ENCODE measurements at places on chromosomes 7 and 10. TPM values are rescaled to one million over a fixed set of nuclear protein-coding genes. Genes with fewer than 3 reads are reported as not detected.
A peak's percentile ranks its signal among the peaks of the same experiment; 100 is the strongest.

The IL15RA gene
- 18.0 TPM for total RNA-seq

GRCh38 chr10:114173603-114173920, 441 bp downstream of the CCDC186 start:
- DNase-seq = no peak

DNA sequence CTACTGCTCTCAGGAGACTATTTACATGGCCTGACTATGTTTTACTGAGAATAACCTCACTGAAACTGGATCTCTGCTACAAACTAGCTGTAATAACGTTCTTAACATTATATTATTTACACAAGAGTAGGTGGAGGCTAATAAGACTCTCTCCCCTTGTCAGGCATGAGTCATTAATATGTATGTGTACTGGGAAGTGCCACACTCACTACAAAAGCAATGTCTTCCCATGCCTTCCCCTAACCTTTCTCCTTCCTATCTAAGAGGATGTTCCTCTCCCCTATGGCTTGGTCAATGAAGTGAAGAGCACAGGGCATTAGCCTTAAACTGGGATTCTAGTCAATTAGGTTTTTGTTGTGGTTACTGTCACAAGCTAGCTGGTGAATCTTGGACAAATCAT, 147.9 kb downstream of the DGKB start:
- peak; percentile 68 for DNase-seq

The SND1 gene
- total RNA-seq = 165 TPM

DNA sequence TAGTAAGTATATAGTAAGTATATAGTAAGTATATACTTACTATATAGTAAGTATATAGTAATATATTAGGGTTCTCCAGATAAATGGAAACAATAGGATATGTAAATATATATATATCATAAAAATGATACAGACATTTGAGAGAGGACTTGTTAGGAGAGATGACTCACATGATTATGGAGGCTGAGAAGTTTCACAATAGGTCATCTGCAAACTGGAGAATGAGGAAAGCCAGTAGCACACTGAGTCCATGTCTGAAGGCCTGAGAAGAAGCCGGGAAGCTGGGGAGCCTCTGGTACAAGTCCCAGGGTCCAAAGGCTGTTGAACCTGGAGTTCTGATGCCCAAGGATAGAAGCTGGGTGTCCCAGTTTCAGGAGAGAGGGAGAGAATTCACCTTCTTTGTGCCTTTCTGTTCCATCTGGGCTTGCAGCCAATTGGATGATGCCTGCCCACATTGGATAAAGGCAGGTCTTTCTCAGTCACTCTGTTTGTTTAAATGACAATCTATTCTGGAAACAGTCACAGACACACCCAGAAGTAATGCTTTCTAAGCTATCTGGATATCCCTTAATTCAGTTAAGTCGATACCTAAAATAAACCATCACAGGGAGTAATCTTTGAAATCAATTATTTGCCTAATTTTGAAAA, 205.5 kb upstream of the CDC14C start:
- no peak for DNase-seq

DNA sequence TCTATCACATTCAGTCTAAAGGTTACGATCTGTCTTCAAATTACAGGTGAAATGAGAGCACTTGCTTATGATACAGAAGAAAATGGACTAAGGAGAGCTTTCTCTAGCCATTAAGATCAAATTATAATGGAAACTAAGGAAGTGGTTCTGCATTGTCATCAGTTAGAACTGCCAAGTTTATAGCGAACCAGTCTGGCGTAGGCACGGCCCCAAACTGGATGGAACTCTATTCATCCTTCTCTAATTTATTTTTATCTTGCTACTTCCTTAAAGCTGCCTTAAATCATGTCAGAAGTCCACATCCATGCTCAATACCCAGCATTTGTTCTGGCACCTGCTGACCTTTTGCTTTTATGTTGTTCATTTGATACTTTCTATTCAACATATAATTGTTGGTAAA, 63.7 kb upstream of the APBB1IP start:
- no peak for DNase-seq

The TAX1BP1 gene
- total RNA-seq = 52.8 TPM

- no peak for DNase-seq
These were observed 16.6 kb downstream of the PAXIP1 start for GRCh38 chr7:154986200-154986945.

DNA sequence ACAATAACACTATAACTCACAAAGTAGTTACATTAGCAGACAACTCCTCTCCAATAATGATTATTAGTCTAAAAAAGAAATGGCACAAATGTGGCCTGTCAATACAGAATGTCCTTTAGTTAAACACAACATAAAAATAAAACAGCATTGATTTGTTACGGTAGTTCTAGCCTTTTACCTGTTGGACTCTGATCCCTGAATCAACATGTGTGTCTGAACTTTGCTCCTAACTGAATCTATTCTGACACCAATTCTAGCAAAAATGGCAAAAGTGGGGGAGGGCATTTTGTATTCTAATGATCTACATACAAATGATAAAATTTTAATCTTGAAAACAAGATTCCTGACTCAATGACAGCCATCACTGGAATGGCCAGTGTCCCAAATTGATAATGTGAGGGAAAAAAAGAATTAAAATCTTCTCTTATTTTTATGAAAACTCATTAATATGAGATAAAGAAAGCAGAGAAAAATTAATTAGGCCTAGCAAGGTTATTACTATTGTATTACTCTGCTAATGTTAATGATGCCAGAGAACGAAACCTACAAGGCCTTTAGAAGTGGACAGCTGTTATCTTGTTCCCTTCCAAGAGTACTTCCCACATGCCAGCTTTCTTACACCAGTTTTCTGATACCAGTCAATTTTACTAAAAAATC, 30.2 kb downstream of the FRA10AC1 start:
- DNase-seq = no peak

The CCL24 gene
- total RNA-seq = not detected

GRCh38 chr10:31041011-31041410, 9.3 kb upstream of the ZNF438 start:
- DNase-seq = no peak

The UNC5B gene
- total RNA-seq = 18.1 TPM

The TSPAN15 gene
- 65.1 TPM for total RNA-seq

- no peak for DNase-seq
These were observed 47.6 kb upstream of the FMC1 start for GRCh38 chr7:139293534-139293933.

GRCh38 chr7:111364413-111364812, 197.9 kb downstream of the IMMP2L start:
- no peak for DNase-seq

DNA sequence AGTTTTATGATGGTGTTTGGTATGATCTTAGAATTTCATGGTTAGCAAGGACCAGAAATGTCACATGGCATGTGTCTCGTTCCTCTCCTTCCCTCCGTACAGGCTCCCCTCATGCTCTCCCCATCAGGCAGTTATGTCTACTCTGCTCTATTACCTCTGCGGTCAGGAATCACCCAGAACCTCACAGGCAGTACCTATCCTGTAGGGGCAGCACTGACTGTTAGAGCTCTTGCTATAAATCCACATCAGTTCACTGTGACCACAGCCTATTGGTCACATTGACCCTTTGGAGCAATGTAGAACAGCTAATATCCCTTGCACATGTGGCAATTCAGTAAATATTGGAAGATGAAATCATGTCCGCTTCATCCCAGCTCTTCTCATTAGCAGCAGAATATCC, 151.8 kb downstream of the WNT2 start:
- DNase-seq = no peak

GRCh38 chr7:8536431-8536830, 103.0 kb downstream of the NXPH1 start:
- no peak for DNase-seq

The IQUB gene
- total RNA-seq = 0.13 TPM

DNA sequence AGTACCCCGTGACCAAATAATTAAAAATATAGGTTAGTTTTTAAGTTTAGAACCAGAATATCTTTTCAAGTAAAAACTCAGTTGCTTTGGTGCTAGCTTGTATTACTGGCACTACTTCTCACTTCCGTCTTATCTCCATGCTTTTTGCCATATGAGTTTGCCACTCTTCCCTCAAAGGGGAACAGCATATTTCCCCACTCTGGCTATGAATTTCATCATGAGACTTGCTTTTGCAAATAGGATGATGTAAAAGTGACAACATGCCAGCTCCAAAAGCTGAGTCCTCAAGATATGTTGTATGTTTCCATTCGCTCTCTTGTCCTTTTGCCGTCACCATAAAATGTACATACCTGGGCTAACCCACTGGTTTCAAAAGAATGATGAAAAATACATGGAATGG, 178.1 kb upstream of the SEMA3A start:
- DNase-seq = no peak

The CUTC gene
- total RNA-seq = 19.8 TPM

DNA sequence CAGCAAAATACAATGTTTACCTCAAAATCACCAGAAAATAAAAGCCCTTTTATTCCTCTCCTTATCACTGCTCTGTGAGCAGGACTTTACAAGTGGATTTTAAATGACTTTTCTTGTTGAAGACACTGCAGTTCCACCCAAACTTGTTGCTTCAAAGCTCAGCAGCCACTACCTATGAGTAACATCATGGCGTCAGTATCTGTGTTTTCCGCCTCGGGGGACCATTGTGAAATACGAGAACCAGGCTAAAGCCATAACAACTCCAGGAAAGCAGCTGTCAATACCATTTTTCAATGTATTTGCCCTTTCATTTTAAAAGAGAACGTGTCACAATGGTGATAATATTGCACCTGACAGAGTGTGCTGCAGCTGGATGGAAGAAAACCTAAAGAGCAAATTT, 284.0 kb upstream of the RNF32 start:
- DNase-seq = no peak

DNA sequence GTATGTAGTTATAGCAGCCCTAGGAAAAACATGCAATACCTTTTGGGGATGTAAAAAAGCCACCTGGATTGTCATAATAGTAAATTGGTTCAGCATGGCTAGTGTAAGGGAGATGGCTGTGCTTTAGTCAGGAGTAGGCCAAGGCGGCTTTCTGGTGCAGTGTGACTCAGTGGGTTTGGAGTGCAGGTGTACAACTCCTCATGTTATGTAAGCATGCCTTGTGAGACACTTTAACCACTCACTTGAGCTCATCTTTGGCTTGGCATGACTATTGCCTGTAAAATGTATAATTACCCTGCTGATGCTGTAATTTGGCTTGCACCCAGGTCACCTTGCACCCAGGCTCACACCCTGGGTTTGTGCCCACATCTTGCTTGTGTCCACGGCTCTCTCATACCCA, 239.2 kb upstream of the GLI3 start:
- no peak for DNase-seq

GRCh38 chr7:131529179-131529578, 27.2 kb downstream of the PODXL start:
- peak; percentile 67 for DNase-seq

DNA sequence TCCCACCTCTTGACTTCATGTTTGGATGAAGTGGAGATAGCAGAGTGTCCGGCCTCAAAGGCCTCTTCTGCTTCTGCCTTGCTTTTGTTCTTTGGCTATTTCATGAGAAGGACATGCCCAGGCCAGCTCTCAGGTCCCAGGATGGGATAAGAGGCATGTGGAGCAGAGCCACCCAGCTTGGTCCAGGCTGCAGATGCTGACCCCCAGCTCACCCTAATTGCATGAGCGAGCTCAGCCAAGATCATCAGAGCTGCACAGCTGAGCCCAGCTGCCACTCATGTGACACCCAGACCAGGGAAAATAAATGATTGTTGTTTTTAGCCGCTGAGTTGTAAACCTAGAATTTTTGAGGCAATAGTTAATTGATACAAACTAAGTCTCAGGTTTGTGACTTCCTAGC, 230.0 kb downstream of the PHF14 start:
- DNase-seq = no peak

Measured in dermis microvascular lymphatic vessel endothelial cell (primary cell).